ENCODE measurements at places on chromosomes 16 and 17.

- no peak for DNase-seq
Observed at GRCh38 chr17:64094412-64094811, 35.5 kb downstream of the ERN1 start.

- DNase-seq = no peak
Observed at GRCh38 chr17:46745376-46745775, 73.1 kb downstream of the WNT3 start.

GRCh38 chr16:86783636-86784626 is 205.6 kb downstream of the FOXL1 start:
- DNase-seq = no peak

GRCh38 chr16:12126091-12126806 is 149.7 kb downstream of the SNX29 start:
- DNase-seq = no peak
